PC-3 (cell line): ENCODE measurements at places on chromosomes 7 and 10.

DNA sequence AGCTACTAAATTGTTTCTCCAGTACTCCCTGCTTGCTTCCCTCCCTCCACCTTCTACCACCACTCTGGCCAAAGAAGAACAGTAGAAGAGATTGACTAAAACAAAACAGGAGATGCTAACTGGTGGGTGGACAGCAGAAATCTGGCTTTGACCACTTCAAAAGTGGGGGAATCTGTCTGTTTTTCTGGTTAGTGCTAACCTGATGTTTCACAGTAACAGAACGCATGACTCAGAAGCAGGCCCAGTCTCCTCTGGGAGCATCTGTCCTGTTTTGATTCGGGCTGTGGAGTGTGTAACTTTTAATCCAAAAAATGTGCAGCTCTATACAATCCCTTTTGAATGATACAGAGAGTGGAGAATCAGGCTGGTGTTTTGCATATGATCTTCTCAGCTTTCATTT lies 32.7 kb upstream of the ZNF438 start:
- no peak for DNase-seq

DNA sequence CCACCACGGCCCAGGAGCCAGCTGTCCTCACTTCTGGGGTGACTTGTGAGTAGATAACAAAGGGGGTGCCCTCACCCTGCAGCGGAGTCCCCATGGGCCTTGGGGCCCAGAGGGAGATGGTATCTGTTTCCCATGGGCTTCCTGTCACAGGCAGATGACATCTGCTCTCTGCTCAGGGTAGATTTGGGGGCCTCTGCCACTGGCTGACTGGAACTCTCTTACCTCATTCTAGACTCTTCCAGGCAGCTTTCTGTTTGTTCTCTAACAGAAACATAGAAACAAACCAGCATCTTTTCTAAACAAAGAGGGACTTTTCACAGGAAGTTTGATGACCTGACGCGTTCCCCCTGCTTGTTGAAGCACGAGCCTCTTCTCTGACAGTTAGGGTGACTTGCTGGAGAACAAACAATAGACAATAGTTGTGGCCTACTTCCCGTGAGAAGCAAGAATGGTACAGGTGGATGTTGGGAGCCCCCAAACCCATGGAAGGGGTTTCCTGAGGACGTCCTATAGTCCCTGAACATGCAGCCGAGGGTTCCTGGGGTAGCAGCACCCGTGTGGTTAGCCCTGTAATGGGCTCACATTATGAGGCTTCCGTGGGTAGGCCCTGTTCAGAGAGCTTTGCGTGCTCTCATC lies 61.6 kb downstream of the GRK5 start:
- DNase-seq = no peak

DNA sequence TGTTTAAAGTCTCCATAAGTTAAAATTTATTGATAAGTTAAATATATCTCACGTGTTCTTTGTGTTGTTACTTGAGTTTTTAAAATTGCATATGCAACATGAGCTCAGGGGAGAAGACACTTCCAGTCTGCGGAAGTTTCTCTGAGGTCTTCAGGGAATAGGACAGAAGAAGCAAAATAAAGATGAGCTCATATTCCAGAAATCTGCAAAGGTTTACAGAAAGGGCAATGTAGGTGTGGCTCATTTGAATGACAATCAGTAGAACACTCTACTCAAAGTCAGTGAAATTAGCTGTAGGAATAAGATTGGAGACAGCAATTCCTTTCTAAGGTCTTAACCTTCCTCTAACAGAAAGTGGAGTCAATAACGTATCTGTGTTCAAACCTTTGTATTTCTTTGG lies 53.7 kb downstream of the CACNA2D1 start:
- DNase-seq = no peak

DNA sequence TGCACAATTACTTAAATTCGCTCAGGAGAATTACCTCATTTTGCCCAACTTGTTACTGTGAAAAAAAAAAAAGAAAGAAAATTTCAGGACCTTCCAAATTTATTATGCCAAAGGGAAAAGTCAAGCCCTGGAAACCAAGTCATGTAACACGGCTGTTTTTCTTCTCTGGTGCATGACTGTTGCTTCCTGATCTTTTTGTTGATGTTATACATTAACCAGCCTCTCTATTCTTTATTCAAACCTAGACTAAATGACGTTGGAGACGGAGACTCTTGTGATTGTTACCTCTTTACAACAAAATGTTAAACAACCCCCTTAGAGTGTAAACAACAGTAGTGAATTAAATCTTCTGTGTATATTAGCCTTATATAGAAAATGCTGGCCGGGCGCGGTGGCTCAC lies 16.1 kb upstream of the ZC3HAV1 start:
- DNase-seq = no peak

- DNase-seq = no peak
These were observed 59.8 kb downstream of the ITIH5 start for GRCh38 chr10:7606951-7607404.

- DNase-seq = no peak
These were observed 93.3 kb upstream of the GDF10 start for GRCh38 chr10:47206449-47207280.

DNA sequence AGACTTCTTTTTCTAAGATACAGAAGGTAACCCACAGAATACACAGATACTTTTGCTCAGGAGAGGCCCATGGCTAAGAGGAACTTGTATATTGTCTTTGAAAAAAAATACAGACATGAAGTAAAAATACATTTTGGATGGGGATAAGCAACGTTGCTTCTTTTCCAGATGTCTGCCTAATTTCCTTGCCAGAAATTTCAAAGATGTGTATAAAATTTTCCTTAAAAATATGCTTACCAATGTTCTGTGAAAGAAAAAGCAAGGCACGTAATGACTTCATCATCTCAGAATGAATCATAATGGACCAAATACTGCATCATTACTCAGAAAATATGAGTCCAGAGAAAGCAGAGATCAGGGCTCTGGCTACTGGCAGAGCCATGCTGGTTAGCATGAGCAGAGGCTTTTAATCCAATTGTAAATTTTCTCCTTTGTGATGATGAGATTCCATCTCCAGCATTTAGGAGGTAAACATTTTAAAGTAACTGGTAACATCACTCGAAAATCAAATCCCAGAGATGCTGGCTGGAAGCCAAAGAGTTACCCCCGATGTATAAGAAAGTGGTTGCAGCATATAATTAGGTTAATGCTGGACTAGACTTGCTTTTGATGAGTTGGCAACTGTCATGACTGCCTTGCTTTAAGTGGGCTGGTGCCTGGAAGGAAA lies 272.5 kb downstream of the SEMA3A start:
- no peak for DNase-seq

- DNase-seq = no peak
These were observed 58.5 kb downstream of the MACC1 start for GRCh38 chr7:20158684-20159083.

- peak; percentile 67 for DNase-seq
These were observed 146.0 kb downstream of the TNS3 start for GRCh38 chr7:47435889-47436312.

GRCh38 chr10:19862811-19863515 lies 46.7 kb downstream of the PLXDC2 start:
- DNase-seq = no peak

GRCh38 chr7:121151774-121152221 lies 163.3 kb downstream of the CPED1 start:
- DNase-seq = no peak

DNA sequence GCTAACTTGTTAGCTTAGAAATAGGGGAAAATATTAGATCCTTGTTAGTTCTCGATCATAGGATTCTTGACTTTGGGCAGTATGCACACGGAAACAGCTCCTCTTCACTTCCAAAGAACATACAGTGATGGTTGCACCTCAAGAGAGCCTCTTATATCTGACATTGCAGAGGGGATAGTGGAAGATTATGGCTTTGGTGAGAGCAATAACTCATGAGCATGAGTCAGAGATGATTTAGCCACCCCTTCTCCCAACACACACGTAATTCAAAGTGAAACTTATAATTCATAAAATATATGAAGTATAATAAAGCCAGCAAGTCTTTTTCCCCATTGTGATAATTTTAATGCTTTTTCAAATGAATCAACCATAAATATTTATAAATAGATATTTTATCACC lies 683.7 kb downstream of the POM121L12 start:
- DNase-seq = no peak

- DNase-seq = no peak
These were observed 25.6 kb upstream of the MTPN start for GRCh38 chr7:136002802-136003201.

DNA sequence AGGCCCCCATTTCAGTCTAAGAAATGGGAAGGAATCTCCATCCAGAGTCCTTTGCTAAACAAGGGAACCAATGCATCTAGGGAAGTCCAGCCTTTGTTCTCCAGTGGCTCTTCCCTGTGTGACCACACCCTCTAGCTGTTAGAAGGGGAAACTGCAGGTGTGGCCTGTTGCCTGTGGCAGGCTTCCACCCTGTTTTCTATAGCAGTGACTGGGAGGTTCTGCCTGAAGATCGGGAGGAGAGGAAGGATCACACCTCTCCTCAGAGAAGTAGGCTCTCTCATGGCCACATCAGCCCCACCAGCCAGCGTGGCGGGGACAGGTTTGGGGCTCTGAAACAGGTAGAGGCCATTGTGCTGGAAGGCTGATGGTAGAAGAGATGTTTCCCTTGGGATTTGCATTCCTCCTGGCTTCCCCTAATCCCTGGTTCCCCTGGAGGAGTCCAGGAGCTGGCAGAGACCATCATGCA lies 47.7 kb upstream of the TRIM8 start:
- DNase-seq = peak; percentile 68

- no peak for DNase-seq
These were observed 86.1 kb downstream of the MKI67 start for GRCh38 chr10:128040096-128040495.

GRCh38 chr7:47432671-47433563 lies 149.0 kb downstream of the TNS3 start:
- no peak for DNase-seq
